NCI-H510A (cell line): ENCODE measurements at places on chromosomes 12 and 14.

DNA sequence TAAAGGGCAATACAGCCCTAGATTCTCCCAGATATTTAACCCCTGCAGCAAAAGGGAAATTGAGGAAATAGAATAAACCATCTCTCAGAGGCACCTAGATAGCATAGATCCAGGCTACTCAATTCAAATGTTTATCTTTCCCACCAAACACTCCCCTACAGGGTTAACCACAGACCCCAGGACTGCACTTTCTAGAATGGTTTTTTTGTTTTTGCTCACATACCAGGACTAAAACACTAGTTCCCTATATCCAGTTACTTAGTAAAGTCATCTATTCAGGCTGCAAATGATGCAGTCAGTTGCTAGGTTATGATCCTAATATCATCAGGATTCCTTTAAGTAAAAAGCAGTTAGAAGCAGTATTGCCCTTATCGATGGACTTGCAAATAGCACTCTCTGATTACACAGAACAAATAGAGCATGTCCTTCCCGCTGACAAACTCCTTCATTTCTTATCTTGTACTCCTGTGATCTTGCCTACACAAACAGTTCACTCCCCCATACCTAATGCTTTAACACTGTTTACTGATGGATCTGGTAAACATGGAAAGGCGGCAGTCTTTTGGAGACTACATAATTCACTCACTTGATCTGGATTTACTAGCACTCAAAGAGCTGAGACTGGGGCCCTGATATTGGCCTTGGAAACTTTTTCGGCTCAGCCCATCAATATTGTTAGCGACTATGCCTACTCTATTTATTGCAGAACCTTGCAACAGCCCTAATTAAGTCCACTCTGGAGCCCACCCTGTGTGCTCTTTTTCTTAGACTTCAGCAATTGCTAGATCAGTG, 257.2 kb upstream of the DIO2 start:
- DNase-seq = no peak

DNA sequence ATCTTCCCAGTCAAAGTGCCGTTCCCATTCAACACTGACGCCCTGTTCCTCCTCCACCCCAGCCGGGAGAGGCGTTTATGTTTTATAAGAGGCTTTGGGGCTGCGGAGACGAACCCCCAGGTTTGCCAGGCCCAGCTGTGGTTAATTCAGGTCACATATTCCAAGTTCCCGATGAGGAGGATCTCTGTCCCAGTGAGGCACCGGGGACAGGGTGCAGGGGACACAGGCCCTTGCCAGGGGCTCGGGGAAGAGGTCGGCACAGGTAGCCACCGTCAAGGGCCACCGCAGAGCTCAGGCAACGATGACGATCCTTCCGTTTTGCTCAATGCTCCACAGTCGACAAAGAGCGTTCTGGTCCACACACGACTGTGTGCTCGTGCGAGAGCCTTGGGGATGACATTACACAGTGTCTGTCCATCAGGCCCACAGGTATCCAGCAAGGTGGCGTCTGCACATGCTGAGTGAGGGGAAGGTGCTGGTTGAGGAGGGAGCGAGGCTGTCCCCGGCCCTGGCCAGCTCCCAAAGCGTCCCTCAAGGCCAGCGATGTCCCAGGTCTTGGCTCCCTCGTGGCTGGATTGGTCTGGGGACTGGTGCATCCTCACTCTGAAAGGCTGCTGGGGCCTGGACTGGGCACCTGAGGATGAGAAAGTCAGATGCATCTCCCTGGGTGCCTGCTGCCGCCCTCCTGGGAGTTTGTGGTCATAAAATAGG, 189.2 kb upstream of the C14orf180 start:
- no peak for DNase-seq

DNA sequence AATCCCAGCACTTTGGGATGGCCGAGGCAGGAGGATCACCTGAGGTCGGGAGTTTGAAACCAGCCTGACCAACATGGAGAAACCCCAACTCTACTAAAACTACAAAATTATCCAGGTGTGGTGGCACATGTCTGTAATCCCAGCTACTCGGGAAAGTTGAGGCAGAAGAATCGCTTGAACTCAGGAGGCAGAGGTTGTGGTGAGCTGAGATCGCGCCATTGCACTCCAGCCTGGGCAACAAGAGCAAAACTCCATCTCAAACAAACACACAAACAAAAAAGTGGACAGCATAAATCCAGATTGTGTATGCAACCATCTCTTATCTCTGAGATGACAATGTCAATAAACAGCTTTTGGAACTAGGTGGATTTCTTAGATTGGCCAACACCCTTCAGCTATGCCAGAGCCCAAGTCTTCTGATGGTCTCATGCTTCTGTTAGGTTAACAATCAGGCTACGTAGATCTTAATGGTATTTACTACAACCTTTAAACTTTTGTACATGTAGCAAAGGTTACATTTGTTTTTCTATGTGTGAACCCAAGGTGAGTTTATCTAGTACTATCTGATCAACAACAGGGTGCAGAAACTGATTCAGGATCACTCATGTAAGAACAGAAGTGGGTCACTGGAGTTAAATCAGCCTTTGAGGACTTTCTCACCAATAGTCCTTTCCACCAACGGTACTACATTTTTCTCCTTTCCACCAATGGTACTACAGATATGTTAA, 73.7 kb downstream of the DUSP16 start:
- DNase-seq = no peak

GRCh38 chr14:100393906-100394732, 71.0 kb downstream of the SLC25A47 start:
- DNase-seq = no peak

DNA sequence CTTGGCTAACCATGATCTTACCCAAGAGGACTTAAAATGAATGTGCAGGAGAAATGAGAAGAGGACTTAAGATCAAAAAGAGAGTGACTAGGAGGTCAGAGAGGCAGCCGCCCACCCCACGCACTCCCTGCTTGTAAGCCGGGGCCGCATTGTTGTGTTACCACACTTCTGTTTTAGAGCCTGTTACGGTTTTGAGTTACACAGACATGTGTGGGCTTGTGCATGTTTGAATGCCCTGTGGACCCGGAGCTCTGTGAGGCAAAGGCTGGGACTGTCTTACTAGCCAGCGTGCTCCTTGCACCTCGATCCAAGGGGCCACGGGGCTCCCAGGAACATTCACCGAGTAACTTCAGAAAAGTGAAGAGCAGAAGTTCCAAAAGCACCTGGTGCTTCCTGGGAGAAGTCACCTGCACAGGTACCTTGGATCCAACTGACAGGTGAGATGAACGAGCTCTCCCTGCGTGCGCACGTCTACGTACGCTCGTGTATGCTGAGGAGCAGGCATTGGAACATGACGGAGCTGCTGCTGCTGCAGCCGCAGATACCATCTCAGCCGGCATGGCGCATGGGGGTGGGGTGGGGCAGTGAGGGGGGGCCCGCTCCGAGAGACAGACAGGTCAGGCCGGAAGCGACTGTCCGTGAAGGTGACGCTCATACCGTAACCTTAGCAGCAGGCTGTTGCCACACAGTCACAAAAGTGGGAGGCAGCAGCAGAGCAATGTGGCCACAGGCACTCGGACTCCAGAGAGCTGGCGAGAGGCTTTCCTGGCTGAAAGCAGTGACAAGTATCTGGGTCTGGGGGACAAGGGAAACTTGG, 23.7 kb downstream of the SFSWAP start:
- DNase-seq = no peak

GRCh38 chr12:131025939-131026702, 72.4 kb downstream of the ADGRD1 start:
- no peak for DNase-seq

DNA sequence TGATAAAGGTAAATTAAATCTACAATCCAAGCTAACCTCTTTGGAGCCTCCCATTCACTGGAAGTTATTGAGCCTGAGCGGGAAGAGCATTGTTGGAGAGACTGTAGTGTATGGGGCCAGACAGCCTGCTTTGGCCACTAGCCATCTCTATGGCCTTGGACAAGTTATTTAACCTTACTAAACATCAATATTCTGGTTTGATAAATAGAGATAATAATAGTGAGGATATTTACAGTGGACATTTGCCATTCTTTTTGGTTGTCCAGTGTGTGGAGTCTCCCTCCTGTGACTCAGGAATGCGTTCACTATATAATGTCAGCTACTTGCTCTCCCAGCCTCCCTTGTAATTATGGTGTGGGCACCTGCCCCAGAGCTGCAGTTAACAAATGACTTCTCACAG, 216.1 kb downstream of the SLC38A4 start:
- no peak for DNase-seq

- no peak for DNase-seq
Observed at GRCh38 chr14:65261425-65261920, 151.1 kb upstream of the FUT8 start.
